T follicular helper cell (primary cell): ENCODE measurements at places on chromosomes 12 and 14.

- no peak for DNase-seq
These were observed 11.5 kb downstream of the PLEKHH1 start for GRCh38 chr14:67544590-67544989.

- DNase-seq, result no peak
These were observed 150.5 kb downstream of the PELI2 start for GRCh38 chr14:56268673-56269072.

DNA sequence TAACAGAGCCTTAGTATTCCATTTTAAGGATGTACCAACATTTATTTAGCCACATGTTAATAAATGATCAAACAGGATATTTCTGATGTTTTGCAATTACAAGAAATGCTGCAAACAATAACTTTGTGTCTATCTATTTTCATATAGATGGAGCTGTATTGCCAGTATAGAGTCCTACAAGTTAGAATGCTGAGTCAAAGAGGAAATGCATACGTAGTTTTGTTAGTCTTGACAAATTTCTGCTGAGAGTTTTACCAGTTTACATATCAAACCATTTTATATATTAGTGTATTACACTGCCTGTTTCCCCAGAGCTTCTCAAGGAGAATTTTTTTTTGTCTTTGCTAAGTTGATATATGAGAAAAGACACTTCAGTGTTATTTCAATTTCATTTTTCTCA is 541.7 kb downstream of the SLC16A7 start:
- no peak for DNase-seq

DNA sequence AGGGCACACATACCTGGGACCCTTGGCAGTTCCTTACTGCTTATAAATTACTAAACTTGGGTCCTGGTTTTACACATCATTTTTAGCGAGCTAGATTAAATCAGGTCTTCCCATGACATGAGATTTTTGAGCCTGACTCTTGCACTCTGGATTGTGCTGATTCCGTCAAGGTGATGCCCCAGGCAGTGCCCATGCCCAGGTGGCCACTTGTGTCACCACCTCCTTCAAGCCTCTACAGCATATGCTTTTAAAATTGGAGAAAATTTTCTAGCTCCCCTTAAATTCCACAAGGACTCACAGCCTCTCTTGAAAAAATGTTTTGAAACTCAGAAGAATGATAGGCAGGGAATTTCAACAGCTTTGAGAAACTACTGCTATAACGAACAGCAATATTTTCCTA is 9.6 kb downstream of the PTPN21 start:
- DNase-seq, result no peak

- no peak for DNase-seq
These were observed 53.1 kb upstream of the NPFF start for GRCh38 chr12:53560351-53560750.

GRCh38 chr12:78964521-78964920 is 99.9 kb downstream of the SYT1 start:
- no peak for DNase-seq

DNA sequence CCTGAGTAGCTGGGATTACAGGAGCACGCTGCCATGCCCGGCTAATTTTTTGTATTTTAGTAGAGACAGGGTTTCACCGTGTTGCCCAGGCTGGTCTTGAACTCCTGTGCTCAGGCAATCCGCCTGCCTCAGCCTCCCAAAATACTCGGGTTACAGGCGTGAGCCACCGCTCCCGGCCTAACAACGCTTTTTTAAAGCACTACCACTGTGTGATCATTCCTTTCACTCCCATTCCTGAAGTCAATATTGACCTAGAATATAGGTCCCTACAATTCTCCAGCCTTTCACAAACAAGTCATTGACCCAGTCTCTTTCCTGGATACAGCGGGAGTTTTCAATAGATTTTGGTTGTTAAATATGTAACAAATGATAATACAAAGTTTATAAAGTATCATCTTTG is 62.8 kb downstream of the KIF21A start:
- no peak for DNase-seq

DNA sequence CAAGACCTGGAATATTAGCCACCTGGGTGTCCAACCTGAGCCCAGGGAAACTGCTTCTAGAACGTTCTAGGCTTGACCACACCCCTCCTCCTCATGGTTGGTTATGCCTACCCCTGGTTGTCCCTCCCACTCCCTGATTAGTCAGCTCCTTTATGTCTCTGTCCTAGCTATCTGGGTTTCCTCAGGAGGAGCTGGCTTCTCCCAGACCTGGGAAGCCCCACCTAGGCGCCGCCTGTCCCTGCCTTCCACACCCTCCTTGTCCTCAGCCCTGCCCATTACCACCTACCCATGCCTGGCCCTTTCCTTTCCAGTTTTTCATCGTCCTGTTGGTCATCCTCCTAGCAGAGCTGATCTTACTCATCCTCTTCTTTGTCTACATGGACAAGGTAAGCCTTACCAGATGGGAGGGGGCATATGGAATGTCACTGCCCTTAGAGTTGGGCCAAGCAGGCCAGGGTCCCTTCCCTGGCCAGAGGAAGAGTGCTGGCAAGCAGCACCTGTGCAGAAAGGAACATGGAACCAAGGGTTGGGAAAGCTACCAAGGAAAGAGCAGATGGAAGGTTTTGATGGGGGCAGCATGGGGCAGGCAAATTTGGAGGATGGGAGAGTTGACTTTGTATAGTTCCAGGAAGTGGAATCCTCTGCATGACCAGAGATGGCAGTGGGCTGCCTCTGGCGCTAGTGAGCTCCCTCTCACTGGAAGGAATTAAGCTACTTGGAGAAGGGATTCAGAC is 201.7 kb downstream of the TSPAN9 start:
- no peak for DNase-seq

DNA sequence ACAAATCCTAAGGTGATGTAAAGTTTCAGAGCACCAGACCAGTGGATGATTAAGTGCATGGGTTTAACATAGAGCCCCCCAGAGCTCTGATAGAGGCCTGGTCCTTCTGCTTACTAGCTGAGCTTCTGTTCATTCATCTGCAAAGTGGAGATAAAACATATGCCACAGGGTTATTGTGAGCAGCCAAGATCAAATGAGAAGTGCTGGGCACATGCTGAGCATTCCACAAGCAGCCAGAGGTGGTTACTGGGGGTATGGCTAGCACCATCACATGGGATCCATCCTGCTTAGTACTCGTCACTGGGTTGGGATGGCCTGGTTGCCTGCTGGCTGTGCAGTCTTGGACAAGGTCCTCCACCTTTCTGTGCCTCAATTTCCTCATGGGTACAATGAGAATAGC is 18.0 kb upstream of the SMUG1 start:
- DNase-seq, result no peak

DNA sequence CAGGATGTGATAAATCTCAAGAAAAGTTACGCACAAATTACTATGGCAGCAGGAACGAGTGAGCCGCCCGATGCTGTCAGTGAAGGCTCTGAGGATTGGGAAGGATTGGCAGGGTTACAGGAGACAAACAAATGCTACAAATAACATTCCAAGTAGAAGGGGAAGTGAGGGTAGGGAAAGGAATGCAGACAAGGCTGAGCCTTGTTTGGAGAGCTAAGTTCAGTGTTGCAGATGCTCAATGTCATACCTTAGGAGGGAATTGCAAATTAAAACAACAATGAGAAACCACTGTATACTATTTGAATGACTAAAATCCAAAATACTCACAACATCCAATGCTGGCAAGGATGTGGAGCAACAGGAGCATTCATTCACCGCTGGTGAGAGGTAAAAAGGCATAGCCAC is 1.3 kb downstream of the CLEC9A start:
- no peak for DNase-seq

DNA sequence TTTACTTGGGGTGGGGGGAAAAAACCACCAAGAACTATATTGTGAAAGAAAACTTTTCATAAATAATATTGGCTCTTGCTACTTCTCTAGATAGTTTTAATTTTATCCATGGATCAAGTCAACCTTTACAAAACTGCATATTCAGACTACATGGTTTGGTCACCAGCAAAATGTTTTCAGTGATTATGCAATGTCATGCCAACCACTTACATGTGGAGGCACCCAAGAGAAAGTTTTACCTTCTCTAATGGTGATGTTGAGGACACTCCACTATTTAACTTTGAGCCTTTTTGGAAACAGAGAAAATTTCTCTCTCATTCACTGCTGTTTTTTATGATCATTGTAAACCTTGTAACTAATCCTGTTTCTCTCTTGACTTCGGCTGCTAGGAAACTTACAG is 21.6 kb downstream of the PLCZ1 start:
- no peak for DNase-seq

DNA sequence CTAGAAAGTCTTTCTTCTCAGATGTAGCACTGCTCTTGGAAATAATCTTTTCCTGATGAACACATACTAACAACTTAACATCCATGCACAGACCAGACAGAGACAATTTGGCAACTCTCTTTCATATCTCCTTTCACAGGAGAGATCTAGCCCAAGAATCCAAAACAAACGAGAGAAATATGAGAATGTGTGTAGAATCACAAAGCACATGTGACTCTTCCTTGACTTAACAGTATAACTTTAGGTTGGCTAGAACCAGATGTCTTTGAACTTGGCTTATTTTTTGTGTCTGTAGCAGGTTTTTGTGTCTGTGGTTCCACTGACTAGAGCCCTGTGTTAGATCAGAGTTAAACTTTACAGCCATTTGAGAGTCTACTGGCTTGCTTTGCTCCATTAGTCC is 114.2 kb downstream of the STXBP6 start:
- no peak for DNase-seq

DNA sequence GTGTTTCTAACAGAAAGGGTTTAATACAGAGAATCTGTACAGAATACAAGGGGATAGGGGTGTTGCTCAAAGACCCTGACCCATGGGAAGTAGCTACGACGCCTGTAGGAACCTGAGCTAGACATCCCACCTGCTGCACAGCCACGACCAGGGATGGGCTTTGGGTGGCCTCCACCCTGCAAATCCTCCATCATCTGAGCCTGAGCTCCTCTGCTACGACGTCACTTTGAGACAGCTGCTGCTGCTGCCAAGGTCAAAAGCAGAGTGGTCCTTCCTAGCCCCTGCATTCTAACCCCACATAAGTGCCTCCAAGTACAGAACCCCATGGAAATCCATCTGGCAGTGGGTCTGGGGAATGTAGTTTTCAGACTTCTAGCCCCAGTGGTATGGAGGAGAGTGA is 43.8 kb downstream of the JAG2 start:
- DNase-seq, result no peak
